ENCODE measurements at places on chromosomes 16 and 17. TPM values are rescaled to one million over a fixed set of nuclear protein-coding genes. Genes with fewer than 3 reads are reported as not detected.

- no peak for DNase-seq
- H3K36me3 ChIP-seq: no peaks in the 10 kb centered on the region
- no peaks in the 10 kb centered on the region for H3K27me3 ChIP-seq
- no peak overlapping the region for H3K4me3 ChIP-seq
- H3K4me1 ChIP-seq: no peaks in the 10 kb centered on the region
- H3K27ac ChIP-seq: no peak overlapping the region
Observed at GRCh38 chr16:80047842-80048241, 447.3 kb upstream of the MAF start.

DNA sequence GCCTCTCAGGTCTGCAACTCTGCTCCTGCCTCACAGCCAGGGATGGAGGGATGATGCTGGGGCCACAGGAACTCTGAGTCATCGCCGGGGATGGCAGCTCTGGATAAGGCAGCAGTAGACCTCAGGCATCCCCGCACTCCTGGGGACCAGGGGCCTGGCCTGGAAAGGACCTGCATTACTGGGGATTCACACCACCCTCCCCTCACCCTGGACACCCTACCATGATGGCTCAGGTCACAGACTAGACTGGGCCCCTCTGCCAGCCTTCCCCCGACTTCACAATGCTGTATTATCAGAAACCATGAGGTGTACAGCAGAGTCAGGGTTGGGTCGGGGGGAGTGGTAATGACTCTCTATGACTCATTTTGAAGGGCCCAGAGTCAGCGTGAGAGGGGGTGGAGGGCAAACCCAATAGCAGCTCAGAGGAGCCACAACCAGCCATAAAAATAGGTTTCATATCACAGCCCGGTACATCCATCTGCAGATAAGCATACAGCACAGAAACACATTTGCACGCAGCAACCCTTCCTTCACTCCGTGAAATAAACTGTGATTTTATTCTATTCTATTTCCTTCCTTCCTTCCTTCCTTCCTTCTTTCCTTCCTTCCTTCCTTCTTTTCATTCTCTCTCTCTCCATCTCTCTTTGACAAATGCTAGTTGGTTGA, 28.8 kb downstream of the DYNLRB2 start:
- H3K4me1 ChIP-seq: peaks cover 9% of the 10 kb centered on the region
- H3K27ac ChIP-seq: no peak overlapping the region
- no peaks in the 10 kb centered on the region for H3K36me3 ChIP-seq
- DNase-seq: no peak
- no peaks in the 10 kb centered on the region for H3K27me3 ChIP-seq
- no peak overlapping the region for H3K4me3 ChIP-seq

- H3K27me3 ChIP-seq: no peaks in the 10 kb centered on the region
- peaks cover 20% of the 10 kb centered on the region for H3K4me1 ChIP-seq
- H3K27ac ChIP-seq: peak within 1 kb of the TSS; percentile 100
Observed at GRCh38 chr17:8248751-8249607, at the start of gene PFAS. Gene PFAS, plus strand, starts transcription at chr17:8249289. Its CDS starts 4,649 bp downstream, at chr17:8253938.

DNA sequence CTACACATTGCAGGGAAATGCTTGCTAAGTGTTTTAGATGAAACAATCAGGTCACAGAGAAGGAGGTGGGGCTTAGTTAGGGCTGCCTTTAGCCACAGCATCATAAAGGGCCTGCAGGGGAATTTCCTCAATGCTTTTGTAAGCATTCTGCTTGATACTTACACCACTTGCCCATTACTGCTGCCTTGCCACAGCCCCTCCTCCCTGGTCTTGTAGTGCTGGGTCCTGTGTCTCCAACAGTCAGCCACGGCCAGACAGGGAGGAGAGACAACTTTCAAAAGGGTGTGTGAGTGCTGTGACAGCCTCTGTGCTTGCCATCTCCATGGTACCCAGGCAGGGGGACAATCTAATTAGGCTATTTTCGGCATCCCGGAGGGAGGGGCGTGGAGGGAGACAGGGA, 111.2 kb downstream of the SHISA9 start:
- no peaks in the 10 kb centered on the region for H3K27me3 ChIP-seq
- no peaks in the 10 kb centered on the region for H3K36me3 ChIP-seq
- H3K27ac ChIP-seq: no peak overlapping the region
- no peaks in the 10 kb centered on the region for H3K4me1 ChIP-seq
- no peak for DNase-seq
- no peak overlapping the region for H3K4me3 ChIP-seq

- no peak overlapping the region for H3K4me3 ChIP-seq
- no peak overlapping the region for H3K27ac ChIP-seq
- DNase-seq: no peak
- H3K27me3 ChIP-seq: no peaks in the 10 kb centered on the region
- no peaks in the 10 kb centered on the region for H3K4me1 ChIP-seq
- no peaks in the 10 kb centered on the region for H3K36me3 ChIP-seq
Observed at GRCh38 chr17:77237232-77238008, 96.7 kb downstream of the SEC14L1 start.

DNA sequence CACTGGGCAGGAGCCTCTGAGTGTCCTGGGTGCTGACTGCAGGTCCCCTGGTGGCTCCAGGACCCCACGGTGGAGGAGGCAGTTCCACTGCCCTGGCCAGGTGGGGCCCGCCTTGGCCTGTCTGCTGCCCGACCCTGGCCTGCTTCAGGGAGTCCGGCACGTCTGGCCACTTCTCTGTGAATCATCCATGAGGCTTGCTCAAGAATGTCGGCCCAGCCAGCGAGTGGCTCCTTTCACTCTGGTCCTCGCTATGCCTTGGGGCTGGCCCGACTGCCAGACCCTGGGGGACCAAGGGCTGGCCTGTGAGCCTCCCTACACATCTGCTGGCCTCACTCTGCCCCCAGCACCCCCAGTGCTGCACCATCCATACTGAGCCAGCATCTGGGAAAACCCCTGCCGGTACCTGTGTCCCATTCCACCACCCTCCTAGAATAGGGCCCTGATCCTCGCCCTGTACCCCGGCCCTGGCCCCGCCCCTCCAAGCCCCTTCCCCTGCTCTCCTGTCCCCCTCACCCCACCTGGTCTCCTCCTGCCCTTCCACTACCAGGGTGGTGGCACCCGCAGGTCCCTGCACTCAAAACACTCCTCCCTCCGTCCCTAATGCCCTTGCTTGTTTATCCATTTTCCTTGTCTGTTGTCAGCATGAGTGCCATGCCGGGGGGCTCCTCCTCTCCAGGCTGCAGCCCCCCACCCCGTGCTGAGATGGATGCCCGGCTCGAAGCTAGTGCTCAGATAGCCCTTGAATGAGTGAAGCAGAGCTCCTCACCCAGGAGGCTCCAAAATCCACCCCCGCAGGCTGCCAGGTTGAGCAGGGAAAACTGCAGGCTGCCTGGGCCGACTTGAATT, 35.5 kb downstream of the ADCY7 start:
- no peak overlapping the region for H3K4me3 ChIP-seq
- H3K27me3 ChIP-seq: no peaks in the 10 kb centered on the region
- DNase-seq: no peak
- no peaks in the 10 kb centered on the region for H3K36me3 ChIP-seq
- H3K27ac ChIP-seq: no peak overlapping the region

GRCh38 chr17:42547001-42547461, 5.7 kb upstream of the HSD17B1 start:
- no peaks in the 10 kb centered on the region for H3K27me3 ChIP-seq
- no peak for DNase-seq
- H3K27ac ChIP-seq: no peak overlapping the region
- peaks cover 36% of the 10 kb centered on the region for H3K4me1 ChIP-seq
- H3K4me3 ChIP-seq: no peak overlapping the region
- peaks cover 6% of the 10 kb centered on the region for H3K36me3 ChIP-seq

GRCh38 chr17:82435103-82435502, 15.4 kb downstream of the CYBC1 start:
- no peaks in the 10 kb centered on the region for H3K36me3 ChIP-seq
- no peak overlapping the region for H3K4me3 ChIP-seq
- no peaks in the 10 kb centered on the region for H3K27me3 ChIP-seq
- no peak for DNase-seq

Gene CX3CL1
- polyA plus RNA-seq: 5.5 TPM

Gene KRTAP3-2
- not detected for polyA plus RNA-seq

Gene RDM1
- 0.29 TPM for polyA plus RNA-seq

Measured in liver (tissue), 10 donors.